Renal cortex interstitium (tissue), 15 donors: ENCODE measurements at places on chromosomes 2 and 18. TPM values are rescaled to one million over a fixed set of nuclear protein-coding genes. Genes with fewer than 3 reads are reported as not detected.

The LPIN1 gene
- 22.5 TPM for polyA plus RNA-seq

The GULP1 gene
- 60.2 TPM for polyA plus RNA-seq

The PTMA gene
- 2,308 TPM for polyA plus RNA-seq

The CD8B2 gene
- 0.20 TPM for polyA plus RNA-seq
